ENCODE measurements at places on chromosomes 2 and 18.

DNA sequence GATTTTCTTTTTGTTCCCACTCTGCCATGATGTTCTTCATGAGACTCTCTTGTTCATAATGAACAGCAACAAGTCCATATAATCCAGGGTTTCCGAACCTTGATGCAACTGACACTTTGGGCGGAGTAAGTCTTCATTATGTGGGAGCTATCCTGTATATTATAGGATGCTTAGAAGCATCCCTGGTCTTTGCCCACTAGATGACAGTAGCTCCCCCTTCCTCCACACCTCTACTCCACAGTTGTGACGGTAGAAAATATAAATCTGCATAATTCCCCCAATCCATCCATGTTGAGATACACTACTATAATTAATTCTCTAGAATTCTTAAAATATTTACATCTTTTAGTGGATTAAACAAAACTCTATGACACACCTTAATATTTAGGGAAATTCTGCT is 482.2 kb upstream of the CELF4 start:
- DNase-seq, result no peak

GRCh38 chr2:168705534-168706470 is 96.6 kb upstream of the NOSTRIN start:
- no peak for DNase-seq

DNA sequence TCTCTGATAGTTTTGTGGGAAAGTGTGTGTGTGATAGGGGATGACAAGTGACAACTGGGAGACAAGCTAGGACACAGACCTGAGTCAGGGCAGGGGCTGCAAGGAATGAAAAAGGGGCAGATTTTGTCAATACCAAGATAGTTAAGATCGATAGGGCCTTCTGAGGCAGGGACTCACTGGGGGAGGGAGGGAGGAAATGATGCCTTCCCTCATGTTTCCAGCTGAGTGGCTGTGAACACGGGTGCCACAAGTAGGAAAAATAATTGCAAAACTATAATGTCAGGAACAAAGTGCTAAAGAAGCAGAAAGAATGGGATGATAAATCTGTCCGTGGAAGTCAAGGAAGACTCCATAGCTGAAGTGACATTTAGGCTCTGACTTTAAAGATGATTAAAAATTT is 24.2 kb downstream of the CDH2 start:
- DNase-seq, result no peak

DNA sequence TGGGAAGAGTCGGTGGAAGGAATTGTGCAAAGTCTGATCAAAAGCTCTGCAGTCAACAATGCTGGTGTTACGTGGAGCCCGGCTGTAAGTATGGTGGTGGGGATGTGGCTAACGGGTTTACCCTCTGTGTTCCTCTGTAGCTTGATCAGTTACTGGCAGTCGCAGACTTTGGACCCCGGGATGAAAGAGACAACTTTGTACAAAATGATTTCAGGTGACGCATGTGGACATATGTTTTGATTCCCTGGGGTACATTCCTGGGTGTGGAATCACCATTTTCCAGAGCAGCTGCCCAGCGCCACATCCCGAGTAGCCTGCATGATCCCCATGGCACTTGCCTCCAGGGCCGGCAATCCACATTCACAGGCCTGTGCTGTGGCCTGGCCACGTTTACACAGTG is 9.8 kb downstream of the RBFA start:
- DNase-seq, result no peak

DNA sequence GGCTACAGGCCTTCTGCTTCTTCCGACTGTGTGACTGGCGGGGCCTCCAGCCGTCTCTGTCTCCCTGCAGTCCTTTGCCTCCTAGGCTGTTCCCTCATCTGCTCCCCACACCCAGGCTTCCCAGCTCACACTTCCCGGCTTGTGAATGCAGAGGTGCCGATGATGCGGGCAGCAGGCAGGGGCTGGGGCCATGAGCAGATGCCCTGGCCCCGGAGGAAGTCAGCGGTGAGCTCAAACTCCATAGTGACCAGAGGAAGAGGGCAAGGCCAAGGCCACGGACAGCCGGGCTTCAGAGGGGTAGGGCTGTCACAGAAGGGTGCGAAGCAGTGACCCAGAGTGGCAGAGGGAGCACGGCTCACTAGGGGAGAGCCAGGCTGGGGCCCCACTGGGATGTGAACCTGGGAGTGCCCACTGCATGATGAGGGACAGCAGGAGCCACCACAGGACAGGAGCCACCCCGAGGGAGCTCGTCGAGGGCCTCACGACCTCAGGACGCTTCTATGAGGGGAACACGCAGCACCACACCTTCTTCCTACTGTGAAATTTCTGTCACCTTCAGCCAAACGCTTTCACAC is 515.9 kb downstream of the EIPR1 start:
- DNase-seq, result no peak
